ENCODE measurements at places on chromosomes 6 and 20.
A peak's percentile ranks its signal among the peaks of the same experiment; 100 is the strongest.

- no peak for DNase-seq
Measured at GRCh38 chr20:39960522-39961428, 728.3 kb downstream of the MAFB start.

GRCh38 chr6:83183082-83183828 lies 9.8 kb downstream of the PGM3 start:
- DNase-seq = no peak

DNA sequence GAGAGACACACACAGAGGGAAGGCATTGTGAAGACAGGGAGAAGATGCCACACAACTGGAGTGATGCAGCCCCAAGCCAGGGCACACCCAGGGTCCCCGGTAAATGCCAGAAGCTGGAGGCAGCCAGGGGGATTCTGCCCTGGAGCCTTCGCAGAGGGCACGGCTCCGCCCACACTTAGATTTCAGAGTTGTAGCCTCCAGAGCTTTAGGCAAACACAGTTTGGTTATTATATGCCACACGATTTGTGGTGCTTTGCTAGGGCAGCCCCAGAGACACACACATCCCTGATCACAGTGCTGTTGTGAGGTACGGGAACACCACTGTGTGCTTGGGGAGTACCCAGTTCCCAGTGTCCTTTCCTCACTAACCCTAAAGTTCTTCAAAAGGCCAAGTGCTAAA lies 280.6 kb downstream of the SMOC2 start:
- DNase-seq = no peak

- no peak for DNase-seq
Measured at GRCh38 chr6:18115356-18115755, 7.1 kb downstream of the NHLRC1 start.

DNA sequence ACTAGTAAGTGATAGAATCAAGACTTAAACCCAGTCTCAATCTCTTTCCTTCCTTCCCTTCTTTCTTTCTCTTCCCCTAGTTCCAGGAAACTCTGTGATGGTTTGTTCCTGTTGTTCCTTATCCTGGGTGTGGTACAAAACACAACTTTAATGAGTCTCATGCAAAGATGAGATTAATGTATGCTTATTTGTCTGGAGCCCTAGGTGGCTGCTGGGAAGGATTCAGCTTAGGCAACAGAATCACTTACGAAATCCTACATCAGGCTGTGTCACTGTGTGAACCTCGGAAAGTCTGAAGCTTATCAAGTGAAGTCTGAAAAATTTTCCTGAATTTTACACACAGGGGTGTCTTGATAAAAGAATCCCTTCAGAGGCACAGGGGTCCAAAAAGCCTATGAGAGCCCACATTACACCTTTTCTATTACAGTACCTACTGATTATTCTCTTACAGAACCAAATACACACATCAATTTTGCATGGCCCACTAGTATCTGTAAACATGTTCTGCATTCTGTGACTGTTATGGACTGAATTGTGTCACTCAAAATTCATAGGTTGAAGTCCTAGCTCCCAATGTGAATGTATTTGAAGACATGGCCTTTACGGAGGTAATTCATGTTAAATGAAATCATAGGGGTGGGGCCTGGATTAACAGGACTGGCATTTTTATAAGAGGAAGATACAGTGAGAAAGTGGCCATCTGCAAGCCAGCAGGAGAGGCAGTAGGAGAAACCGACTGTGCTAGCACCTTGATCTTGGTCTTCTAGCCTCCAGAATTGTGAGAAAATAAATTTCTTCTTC lies 144.7 kb downstream of the MYB start:
- DNase-seq = no peak

- DNase-seq = no peak
Measured at GRCh38 chr6:33073431-33073871, at the start of gene HLA-DPA1. Gene HLA-DPA1, minus strand, starts transcription at chr6:33073649.

- no peak for DNase-seq
Measured at GRCh38 chr6:56532766-56533551, 109.7 kb downstream of the DST start.

- peak; percentile 83 for DNase-seq
Measured at GRCh38 chr20:64255361-64256281, at the start of gene PCMTD2. Gene PCMTD2, plus strand, starts transcription at chr20:64255748. Its CDS starts 4,218 bp downstream, at chr20:64259966.

- DNase-seq = no peak
Measured at GRCh38 chr20:35903843-35904242, 50.5 kb downstream of the SCAND1 start.

DNA sequence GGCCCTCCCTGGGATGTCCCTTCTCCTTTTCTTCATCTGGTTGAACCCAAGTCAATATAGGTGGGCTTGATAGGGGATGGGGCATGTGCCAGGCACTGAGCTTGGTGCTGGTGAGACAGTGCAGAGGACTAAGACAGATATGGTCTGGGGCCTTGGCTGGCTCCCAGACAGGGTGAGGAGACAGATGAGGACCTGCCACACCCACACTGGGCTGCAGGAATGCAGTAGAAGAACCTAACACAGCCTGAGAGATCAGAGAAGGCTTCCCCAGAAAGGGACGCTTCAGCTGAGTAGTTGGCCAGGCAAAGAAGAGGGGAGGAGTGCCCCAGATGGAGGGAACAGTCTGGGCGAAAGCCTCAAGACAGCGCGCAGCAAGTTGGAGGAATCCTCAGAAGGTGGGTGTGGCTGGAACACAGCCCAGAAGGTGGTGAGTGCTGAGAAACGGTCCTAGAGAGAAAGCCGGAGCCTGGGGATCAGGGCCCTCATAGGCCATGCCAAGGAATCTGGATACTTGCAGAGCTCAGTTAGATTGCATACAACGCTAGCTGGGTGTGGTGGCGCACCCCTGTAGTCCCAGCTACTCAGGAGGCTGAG lies 26.4 kb downstream of the CD40 start:
- no peak for DNase-seq

DNA sequence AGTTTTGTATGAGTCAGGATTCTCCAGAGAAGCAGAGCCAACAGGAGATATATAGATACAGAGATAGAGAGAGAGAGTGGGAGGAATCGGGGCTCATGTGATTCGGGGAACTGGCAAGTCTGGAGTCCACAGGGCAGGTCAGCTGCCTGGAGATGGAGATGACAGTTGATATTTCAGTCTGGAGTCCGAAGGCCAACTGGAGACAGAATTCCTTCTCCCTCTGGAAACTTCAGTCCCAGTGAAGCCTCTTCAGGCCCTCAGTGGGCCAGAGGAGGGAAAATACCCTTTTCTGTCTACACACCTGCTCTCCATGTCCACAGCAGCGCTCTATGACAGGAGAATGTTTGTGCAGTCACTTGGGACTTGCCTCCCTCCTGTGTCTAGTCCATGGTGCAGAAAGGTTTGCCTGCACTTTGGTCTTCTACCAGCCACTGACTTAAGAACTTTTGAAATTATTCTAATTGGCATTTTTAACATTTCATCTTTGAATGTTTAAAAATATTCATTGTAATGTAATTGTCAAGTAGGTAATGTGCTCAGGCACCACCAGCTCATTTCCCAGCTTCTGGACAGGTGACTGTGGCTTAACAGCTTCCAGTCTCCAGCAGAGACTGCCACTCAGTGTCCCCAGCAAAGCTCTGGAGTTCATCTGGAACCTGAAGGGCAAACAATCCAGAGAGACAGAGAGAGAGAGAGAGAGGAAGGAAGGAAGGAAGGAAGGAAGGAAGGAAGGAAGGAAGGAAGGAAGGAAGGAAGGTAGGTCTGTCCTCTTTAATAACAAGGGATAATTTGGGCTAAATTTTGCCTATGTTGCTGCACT lies 43.8 kb upstream of the AFDN start:
- DNase-seq = no peak

DNA sequence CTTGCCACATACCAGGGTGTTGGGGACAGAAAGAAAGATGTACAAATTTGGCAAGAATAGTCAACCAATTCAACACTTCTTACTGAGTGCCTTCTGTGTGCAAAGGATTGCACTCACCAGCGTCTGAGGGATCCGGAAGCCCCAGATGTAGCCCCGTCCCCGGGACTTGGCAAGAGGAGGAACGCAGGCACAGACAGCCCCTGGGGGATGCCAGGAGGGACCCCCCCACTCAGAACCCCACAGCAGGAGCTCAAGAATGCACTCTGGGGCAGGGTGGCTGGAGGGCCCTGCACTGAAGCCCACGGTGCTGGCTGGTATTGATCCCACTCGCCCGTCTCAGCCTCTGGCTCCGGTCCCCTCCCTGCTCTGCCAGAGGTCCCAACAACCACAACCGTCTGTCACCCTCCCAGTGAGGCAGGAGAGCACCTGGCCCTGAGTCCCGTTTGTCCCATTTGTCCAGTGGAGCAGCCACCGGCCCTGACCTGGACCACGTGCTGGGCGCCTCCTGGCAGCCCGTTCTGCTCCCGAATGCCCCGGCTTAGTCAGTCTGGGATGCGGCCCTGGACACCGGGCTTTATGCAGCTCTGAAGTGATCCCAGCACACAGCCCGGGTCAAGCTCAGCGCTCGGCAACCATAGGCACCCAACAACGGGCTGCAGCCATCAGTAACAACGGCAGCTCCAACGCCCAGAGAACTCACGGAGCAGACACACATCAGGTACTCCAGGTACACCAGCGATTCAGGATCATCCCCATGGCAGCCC lies 128.7 kb downstream of the DLL1 start:
- DNase-seq = no peak

GRCh38 chr6:34529665-34530327 lies 26.3 kb downstream of the SPDEF start:
- no peak for DNase-seq

DNA sequence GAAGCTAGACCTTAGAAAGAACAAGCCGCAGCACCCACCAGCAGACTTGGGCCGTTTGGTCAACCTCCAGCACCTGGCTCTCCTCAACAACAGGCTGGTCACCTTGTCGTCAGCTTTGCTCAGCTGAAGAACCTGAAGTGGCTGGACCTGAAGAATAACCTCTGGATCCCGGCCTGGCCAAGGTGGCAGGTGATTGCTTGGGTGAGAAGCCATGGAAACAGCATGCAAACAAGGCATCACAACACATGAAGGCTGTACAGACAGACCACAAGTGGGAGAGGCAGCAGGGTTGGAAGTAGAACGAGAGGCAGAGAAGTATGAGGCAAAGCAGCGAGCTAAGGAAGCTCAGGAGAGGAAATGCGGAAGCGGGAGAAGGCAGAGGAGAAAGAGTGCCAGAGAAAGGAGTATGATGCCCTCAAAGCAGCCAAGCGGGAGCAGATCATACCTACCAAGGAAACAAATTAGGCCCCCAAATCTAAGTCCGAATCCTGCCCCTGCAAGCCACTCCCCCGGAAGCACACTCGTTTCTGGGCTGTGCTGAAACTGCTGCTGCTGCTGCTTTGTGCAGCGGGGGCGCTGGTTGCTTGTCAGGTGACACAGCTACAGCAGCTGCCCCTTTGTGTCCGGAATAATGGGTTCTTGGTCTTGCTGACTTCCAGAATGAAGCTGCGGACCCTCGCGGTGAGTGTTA lies 121.6 kb upstream of the LGSN start:
- peak; percentile 72 for DNase-seq

All from NCI-H2227 treated with DMSO at 0.1 percent for 48 hours (cell line).